ENCODE measurements at places on chromosomes 5 and 9. TPM values are rescaled to one million over a fixed set of nuclear protein-coding genes. Genes with fewer than 3 reads are reported as not detected.

- DNase-seq, result no peak
Measured at GRCh38 chr5:151584057-151584937, 6.8 kb downstream of the FAT2 start.

GRCh38 chr5:42648036-42648435 lies 108.6 kb upstream of the CCDC152 start:
- no peak for DNase-seq

DNA sequence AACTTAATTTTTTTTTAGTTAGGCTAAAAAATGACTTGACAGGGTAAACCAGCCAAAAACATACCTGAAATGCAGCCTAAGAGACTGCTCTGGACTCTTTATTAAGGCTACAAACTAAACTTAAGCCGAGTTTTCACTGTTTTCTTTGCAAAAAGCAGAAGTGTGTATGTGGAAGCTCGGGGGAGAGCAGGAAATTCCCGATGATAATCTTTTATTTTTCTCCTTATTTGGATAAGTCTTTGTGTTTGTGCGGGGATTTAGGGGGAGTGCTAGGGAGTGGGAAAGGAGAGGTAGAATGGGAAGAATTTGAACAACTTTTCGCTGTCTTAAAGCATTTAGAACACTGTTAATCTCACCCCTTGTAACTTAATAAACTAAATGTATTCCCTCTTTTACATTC lies 30.7 kb upstream of the GPR21 start:
- no peak for DNase-seq

DNA sequence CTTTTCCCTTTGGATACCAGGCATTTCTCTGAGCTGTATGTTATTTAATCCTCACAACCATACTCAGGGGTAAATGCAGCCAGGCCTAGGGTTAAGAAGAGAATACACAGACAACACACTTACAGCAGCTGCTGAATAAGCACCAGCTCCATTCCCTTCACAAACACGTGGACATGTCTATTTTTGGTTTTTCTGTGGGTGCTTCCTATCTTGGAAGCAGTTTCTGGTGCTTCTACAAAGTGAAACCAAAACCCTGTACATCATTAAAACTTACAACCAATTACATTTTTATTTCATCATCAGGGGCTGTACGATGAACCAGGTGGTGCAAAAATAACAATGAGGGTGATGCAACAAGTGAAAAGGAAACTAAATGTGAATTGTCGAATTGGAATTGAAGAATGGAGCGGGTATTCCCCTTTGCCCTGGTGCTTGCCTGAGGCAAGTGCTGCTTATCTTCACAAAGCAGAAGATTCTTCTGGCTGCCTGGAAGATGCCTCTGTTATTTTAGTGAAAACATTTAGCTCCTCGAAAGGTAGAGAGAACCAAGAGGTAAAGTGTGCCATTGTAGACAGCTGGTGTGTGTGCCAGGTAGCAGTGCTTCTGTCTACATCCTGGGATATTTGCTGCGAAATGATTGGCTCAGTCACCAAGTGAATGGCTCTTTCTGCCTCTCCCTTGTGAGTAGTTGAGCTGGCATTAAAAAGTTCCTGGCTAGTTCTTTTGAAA lies 18.6 kb upstream of the IFNB1 start:
- no peak for DNase-seq

DNA sequence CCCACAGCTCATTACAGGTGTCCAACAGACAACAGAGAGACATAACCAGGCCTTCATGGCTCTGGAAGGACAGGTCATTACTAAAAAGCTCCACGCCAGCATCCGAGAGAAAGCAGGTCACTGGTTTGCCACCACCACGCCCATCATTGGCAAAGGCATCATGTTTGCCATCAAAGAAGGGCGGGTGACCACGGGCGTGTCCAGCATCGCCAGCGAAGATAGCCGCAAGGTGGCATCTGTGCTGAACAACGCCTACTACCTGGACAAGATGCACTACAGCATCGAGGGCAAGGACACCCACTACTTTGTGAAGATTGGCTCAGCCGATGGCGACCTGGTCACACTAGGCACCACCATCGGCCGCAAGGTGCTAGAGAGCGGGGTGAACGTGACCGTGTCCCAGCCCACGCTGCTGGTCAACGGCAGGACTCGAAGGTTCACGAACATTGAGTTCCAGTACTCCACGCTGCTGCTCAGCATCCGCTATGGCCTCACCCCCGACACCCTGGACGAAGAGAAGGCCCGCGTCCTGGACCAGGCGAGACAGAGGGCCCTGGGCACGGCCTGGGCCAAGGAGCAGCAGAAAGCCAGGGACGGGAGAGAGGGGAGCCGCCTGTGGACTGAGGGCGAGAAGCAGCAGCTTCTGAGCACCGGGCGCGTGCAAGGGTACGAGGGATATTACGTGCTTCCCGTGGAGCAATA lies 29.3 kb upstream of the WWC1 start:
- no peak for DNase-seq

GRCh38 chr5:88509403-88509802 lies 240.8 kb upstream of the TMEM161B start:
- DNase-seq, result no peak

- DNase-seq, result no peak
Measured at GRCh38 chr9:106066940-106067524, 372.7 kb downstream of the TMEM38B start.

GRCh38 chr9:125137200-125137599 lies 6.1 kb downstream of the SCAI start:
- no peak for DNase-seq

- no peak for DNase-seq
Measured at GRCh38 chr5:127518319-127518621, 830 bp downstream of the PRRC1 start.

GRCh38 chr5:10984021-10984715 lies 223.1 kb upstream of the DAP start:
- DNase-seq, result no peak

DNA sequence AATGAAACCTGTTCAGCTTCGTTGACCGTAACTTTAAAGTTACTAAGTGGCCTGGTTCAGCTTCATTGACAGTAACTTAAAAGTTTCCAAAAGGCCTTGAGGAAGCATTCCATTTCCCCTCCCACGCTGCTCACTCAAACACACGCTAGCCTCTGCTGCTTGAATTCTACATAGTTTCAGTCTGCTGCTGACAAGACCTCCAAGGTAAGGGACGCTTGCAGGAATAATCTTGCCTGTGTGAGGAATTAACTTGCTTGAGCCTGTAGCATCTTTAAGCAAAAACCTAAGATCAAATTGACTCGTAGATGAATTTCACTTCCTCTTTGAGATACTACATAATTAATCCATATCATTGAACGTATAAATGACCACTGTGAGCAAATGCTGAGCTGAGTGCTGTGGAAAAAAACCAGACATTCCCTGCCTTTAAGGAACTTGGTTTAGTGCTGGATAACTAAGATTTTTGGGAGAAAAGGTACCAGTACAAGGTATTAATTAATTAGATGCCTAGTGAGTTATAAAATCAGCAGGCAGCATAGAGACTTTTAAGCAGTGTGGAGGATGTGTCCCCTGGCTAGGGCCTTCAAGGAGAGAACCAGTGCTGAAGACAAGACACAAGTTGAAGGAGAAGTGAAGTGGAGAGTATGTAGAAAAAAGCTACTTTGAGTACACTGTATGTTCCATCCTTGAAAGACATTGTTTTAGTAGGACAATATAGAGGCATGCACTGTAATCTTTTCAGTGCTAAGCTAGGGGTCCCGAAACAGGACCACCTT lies 39.2 kb downstream of the GRAMD2B start:
- DNase-seq, result no peak

- DNase-seq, result no peak
Measured at GRCh38 chr9:5193345-5193744, 7.9 kb upstream of the INSL6 start.

- DNase-seq, result no peak
Measured at GRCh38 chr5:149024477-149024876, 38.4 kb downstream of the SH3TC2 start.

- no peak for DNase-seq
Measured at GRCh38 chr9:36306471-36307306, 48.4 kb upstream of the GNE start.

GRCh38 chr5:114191441-114191840 lies 170.4 kb upstream of the KCNN2 start:
- DNase-seq, result no peak

DNA sequence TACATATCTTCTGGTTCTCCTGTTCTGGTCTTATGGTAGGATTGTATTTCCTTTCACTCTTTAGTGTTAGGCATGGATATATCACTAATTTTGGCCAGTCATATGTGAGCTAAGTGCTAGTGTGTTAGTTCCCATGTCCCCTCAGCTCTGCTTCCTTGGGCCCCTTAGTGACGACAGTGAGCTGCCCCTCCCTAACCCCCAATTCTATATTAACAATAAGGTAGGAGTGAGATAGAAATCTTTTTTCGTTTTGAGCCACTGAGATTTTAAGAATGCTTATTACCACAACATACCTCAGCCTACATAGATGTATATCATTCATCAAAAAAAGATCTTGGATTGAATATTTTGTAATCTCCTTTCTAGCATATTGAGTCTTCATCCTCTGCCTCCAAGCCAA lies 100.5 kb downstream of the PARP8 start:
- no peak for DNase-seq

- DNase-seq, result no peak
Measured at GRCh38 chr5:81786496-81786895, 35.6 kb upstream of the SSBP2 start.

GRCh38 chr9:132919614-132920268 lies 24.7 kb downstream of the TSC1 start:
- DNase-seq, result no peak

DNA sequence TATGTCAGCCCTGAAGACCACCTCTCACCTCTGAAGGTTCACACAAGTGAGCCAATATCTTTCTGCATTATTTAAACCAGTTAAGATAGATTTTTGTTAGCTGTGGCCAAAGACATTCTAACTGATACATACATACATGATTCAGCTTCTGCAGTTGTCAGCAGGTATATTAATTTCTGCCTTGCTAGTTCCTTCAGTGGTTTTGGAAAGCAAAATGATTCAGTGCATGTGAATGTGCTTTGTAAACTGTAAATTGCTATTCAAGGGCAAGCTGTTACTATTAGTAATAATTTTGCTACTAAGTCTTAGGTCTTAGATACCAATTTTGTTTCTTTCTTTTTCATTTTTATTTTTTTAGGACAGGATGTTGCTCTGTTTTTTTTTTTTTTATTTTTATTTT lies 89.2 kb upstream of the ERBIN start:
- no peak for DNase-seq

GRCh38 chr5:1011226-1011631 lies 2.6 kb downstream of the NKD2 start:
- peak; percentile 22 for DNase-seq

DNA sequence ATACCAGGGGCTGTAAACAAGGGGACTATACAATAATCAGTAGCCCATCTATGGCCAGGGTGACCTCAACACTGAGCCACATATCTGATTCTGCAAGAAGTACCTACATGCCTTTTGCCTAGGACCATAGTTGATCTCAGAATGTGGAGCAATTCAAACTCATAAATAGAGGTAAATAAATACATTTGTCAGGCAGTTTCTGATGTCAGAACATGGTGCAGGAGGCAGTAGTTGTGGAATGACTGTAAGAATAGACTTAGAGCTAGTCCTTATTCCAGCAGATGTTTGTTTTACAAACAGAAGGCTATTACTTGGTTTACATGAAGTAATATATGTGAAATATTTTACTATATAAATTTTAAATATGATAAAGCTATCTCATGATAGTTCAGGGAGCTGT lies 330.7 kb upstream of the DAB2 start:
- DNase-seq, result no peak

- no peak for DNase-seq
Measured at GRCh38 chr5:81425569-81425968, 31.6 kb upstream of the ACOT12 start.

- DNase-seq, result no peak
Measured at GRCh38 chr9:132408521-132408920, 1.5 kb upstream of the CFAP77 start.

GRCh38 chr9:88259001-88259400 lies 120.7 kb upstream of the SPATA31C2 start:
- DNase-seq, result no peak

DNA sequence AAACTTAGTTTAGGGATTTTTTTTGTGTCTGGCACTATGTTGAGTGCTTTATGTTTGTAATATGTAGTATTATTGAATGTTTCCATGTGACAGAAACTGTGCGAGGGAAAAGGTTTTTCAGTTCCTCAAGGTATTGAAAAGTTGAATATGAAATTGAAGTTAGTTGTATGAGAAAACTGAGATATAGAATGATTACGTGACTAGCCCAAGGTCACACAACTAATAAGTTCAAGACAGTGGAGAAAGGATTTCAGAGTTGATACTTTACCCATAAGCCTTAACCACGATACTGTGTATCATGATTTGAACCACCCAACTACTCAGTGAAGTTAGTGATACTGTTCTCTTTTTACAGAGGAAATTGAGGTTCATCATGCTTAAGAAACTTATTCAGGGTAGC lies 5.7 kb downstream of the NIPBL start:
- DNase-seq, result no peak

DNA sequence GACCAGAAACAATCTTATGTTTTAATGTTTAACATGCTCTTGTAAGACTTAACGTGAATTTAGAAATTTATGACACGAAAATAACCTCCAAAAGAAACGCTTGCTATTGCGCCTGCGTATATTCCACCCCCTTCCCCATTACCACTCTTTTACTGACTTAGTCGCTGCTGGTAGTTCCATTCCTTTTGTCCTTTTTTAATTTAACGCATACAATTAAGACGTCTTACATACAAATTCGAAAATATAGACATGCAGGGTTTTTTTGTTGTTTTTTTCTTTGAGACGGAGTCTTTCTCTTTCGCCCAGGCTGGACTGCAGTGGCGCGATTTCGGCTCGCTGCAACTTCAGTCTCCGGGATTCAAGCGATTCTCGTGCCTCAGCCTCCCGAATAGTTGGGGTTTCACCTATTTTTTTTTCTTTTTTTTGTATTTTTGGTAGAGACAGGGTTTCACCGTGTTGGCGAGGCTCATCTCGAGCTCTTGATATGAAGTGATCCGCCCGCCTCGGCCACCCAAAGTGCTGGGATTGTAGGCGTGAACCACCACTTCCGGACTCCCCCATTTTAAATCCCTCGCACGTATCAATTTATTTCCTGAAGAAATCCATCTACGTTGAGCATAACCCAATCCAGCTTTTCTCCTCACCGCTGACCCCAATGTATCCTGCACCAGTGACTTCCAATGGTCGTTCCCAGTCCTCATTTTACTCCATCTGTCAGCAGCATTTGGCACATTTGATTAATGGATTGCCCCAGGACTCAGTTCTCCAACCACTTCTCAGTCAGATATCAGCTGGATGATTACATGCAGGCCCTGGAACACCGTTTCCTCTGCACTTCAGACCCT lies 684 bp upstream of the MED7 start:
- DNase-seq, result peak; percentile 58

Gene SLC6A7
- 58.1 TPM for total RNA-seq

Gene SH3RF2
- 3.8 TPM for total RNA-seq

Gene NDUFB6
- total RNA-seq, result 59.6 TPM

Gene ZDHHC11B
- 90.2 TPM for total RNA-seq

Gene DNAJB5
- 23.0 TPM for total RNA-seq

Gene FAM200C
- total RNA-seq, result 10.8 TPM

Gene IL3
- total RNA-seq, result not detected

Gene MEF2C
- 383 TPM for total RNA-seq

Gene TICAM2
- 4.6 TPM for total RNA-seq

Gene BARHL1
- not detected for total RNA-seq

Gene GDNF
- 0.50 TPM for total RNA-seq

Gene GARIN3
- not detected for total RNA-seq
